ENCODE measurements at places on chromosomes 16 and 17.

DNA sequence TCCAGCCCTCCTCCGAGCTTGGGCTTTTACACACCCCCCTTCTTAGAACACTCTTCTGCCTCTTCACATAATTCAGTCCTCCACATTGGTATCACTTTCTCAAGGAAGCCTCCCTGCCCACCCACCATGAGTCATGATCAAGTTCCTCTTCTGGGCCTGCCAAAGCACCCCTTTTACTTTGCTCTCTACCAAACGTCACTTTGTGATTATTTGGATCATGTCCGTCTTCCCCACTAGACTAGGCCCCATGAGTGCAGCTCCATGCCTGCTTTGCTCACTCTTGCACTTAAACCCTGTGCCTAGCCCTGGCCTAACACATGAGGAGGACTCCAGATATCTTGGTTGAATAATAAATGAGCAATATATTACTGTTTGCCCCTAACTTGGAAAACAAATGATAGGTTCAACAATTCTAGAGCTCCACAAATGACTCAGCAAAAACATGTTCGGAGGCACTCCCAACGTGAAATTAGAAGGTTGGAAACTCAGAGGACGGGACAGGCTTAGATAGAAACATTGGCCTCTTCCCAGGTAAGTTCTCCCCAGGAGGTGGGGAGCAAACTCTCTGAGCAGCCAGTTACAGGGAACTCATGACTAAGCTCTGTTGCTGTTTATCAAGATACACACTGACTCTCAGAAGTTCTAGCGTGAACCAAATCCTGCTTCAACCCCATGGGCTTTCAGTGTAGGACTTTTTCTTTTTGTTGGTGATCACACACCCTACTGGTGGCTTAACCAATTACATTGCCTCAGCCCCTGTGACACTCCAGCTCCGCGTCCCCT, 28.3 kb downstream of the G6PC1 start:
- peak; percentile 97 for DNase-seq

GRCh38 chr16:505479-506245, 21.9 kb upstream of the CAPN15 start:
- no peak for DNase-seq

- DNase-seq = no peak
Measured at GRCh38 chr16:49003022-49003421, 278.6 kb downstream of the CBLN1 start.

DNA sequence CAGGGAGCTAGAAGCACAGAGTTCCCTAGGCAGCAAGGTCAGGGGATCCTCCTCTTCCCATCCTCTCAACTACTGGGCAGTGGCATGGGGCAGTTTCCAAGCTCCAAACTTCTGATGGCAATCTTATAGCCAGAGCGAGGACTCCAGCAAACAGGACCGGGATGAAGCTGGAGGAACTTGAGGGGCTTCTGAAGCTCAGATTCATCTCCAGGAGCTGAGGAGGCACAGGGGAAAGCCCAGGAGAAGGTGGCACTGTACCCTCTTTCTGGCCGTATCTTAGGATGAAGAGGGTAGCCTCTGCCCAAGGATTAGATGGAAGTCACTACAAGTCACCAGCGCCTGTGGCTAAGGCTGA, 50.0 kb upstream of the RPL38 start:
- no peak for DNase-seq

DNA sequence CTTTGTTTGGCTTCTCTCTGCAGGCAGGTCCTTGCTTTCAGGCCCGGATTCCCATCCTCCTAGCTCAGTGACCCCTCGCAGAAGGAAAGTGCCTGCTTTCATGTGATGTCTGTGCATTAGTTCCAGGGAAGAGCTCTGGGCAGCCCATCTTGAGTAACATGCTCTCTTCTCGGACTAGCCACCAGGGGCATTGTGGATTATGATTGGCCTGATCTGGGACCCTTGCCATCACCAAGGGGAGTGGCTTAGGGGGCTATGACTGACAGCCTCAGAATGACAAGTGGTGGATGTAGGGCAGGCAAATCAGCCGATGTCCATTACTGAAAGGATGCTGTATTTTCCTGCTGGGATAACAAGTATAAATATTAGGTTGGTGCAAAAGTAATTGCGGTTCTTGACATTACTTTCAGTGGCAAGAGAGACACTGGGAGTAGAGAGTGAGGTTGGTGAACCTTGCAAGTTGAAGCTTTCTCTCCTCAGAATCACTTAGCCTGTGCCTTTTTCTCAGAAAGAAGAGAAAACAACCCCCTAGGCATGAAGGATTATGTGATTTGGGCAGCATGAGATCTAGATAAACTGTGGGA, 71.5 kb upstream of the MPHOSPH6 start:
- DNase-seq = no peak

DNA sequence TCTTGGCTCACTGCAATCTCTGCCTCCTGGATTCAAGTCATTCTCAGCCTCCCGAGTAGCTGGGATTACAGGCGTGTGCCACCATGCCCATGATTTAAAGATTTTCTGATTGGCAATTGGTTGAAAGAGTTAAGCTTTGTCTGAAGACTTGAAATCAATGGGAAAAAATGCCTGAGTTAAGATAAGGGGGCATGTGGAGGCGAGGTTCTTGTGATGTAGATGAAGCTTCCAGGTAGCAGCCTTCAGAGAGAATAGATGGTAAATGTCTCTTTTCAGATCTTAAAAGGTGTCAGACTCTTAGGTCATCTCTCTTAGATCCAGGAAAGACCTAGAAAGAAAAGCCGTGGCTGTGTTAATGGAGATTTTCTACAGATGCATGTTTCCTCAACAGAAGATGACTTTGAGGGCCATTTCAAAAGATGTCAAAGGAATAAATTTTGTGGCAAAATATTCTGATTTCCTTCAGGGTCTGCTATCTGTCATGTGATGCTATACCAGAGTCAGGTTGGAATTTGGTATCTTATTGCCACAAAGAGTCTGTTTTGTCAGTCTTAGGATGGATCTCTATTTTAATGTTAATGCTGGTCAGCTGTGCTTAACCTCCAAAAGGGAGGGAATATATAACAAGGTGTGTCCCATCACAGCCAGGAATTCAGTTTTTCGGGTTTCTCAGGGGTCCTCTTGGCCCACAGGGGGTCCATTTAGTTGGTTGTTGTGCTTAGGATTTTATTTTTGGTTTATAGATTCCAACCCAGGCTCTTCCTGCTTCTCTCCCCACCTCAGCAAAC, 58.3 kb upstream of the AKTIP start:
- DNase-seq = no peak

GRCh38 chr17:12842936-12843335, 53.6 kb downstream of the ARHGAP44 start:
- DNase-seq = no peak

- DNase-seq = no peak
Measured at GRCh38 chr17:5705081-5705875, 121.0 kb upstream of the NLRP1 start.

DNA sequence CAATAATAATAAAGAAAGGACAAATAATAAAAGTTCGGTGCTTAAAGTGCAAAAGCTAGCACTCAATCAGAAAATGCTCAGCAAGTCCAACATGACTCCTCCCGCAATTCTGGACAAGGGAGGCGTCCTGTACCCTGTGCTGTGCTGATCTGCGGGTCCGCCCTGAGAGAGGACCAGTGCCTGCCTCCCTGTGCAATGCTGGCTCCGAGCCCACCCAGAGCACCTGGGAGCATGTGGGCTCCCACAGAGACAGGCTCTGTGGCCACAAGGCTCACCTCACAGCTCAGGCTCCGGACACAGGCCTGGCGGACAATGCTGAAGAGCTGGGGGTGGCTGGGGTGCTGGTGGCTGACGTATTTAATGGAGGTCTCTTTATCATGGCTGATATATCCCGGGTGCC, 11.1 kb downstream of the FLCN start:
- DNase-seq = no peak

GRCh38 chr16:15686287-15686686, 36.2 kb downstream of the NDE1 start:
- no peak for DNase-seq

- DNase-seq = no peak
Measured at GRCh38 chr17:22461460-22462145, 769.3 kb downstream of the KCNJ18 start.

DNA sequence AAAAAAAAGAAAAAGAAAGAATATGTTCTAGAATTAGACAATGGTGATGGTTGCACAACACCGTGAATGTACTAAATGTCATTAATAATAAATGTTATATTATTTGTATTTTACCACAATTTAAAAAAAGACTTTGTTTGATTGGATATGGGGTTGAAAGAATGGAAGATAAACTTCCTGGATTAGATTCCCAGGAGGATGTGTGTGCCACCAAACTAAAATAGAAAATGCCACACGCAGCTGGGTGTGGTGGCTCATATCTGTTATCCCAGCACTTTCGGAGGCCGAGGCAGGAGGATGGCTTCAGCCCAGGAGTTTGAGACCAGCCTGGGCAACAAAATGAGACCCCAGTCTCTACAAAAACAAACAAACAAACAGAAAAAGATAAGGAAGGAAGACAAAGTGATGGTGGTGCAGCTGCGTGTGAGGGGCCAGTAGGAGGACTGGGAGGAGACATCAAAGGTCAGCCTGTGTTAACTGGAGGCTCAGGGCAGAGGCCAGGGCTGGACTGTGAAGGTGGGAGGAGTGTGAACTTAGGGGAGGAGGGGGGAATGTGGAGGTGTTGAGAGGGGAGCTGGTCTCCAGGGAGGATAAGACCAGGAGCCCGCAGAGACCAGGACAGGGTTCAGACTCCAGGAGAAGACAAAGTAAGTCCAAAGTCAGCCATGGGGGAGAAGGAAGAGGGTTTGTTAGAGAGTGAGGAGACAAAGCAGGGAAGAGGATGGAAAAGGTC, 4.1 kb downstream of the PECAM1 start:
- no peak for DNase-seq
